ENCODE measurements at places on chromosomes 7 and 10.

DNA sequence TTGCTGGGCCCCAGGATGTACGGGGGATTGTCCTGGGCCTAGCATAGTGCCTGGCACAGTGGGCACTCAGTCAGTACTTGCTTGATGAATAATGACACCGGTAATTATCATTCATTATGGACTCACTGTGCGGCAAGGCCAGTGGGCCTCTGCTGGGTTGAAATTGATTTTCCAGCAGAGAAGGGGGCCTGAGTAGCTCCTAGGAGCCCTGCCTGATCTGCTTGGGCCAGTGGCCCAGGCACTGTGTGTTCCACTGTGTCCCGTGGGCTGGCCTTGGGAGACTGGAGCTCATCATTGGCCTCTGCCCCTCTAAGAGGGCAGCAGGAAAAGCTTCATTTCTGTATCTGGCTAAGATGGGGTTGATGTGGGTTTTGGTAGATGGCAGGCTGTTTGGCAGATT, 1.4 kb downstream of the CHST3 start:
- DNase-seq = no peak

DNA sequence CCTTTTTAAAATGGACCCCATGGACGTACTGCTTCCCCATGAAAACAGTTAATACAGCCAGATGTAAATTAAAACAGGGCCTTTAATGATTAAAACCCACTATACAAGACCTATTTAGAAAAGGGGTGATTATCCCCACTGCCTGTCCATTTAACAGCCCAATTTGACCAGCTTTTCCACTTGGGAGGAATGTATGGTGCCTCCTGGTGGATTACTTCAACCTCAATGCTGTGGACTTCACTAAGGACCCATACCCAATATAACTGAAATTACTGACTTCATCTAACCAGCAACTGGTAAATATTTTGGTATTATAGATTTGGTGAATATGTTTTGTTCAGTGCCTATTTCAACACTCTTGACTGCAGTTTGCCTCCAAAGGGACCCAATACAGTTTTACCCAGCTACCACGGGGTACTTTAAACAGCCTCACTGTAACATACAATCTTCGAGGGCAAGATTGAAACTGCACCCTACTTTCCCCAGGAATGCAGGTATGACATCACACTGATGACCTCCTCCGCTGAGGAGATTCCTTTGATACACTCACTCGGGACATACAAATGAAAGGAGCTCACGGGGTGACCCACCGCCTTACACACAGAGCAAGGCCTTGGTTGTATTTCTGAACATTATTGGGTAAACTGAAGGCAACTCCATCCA, 192.8 kb downstream of the DNAJC1 start:
- DNase-seq = no peak

- DNase-seq = no peak
Observed at GRCh38 chr7:21731977-21732376, 189.1 kb downstream of the DNAH11 start.

- no peak for DNase-seq
Observed at GRCh38 chr10:3530783-3531645, 254.0 kb downstream of the KLF6 start.

DNA sequence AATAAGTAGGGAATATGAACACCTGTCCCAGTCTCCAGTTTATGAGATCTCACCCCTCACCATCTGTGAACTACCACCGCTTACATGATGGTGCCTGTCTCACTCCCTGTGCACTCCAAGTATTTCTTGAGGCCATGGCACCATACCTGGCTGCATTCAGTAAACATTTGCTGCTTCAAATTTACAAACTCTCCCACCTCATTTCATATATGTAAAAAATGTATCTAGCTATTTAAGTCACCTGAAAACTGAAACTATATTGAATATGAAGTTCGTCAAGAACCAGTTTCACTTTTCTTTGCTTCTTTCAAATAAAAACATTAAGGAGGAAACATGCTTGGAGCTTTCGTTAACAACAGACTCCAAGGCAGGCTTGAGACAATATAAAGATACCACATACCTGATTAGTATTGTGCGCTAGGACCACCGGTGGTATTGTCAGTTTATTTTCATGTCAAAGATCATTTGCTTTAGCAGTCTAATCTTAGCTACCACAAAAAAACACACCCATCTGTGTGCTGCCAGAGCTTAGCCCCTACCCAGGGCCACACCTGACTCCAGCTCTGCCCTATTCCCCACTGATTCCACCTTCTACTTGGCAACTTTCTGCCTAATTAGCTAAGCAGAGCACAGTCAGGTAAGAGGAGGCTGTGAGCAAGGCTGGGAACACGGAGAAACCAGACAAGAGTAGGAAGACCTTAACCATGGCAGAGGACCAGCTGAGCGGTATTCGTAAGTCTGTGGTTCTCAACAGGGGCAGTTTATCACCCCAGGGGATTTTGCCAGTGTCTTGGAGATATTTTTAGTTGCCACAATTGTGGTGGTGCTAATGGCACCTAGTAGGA, 92.0 kb downstream of the ZFAND4 start:
- no peak for DNase-seq

DNA sequence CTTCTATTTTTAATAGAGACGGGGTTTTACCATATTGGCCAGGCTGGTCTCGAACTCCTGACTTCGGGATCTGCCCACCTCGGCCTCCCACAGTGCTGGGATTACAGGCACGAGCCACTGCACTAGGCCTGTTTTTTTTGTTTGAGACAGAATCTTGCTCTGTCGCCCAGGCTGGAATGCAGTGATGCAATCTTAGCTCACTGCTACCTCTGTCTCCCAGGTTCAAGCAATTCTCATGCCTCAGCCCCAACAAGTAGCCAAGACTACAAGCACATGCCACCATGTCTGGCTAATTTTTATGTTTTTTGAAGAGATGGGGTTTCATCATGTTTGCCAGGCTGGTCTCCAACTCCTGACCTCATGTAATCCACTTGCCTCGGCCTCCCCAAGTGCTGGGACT, 73.7 kb downstream of the TYW1B start:
- no peak for DNase-seq

DNA sequence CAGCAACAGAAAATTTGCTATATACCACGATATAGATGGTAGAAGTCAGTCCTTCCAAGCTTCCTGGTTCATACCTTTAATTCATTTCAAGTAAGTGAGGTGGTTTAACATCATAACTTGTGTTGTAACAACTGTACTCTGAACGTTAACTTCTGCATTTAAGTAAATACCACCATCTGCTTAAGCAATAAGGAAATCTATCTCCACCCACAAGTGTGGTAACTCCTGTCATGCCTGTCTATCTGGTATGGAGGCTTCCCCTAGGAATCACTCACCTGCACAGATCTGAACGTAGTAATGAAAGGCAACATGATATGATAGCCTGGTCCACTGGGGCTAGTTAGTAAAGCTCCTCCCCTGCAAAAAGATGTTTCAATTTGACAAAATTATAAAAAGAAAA, 2.3 kb downstream of the ERLIN1 start:
- DNase-seq = no peak

GRCh38 chr7:45118292-45118691, 6.8 kb upstream of the TBRG4 start:
- no peak for DNase-seq

DNA sequence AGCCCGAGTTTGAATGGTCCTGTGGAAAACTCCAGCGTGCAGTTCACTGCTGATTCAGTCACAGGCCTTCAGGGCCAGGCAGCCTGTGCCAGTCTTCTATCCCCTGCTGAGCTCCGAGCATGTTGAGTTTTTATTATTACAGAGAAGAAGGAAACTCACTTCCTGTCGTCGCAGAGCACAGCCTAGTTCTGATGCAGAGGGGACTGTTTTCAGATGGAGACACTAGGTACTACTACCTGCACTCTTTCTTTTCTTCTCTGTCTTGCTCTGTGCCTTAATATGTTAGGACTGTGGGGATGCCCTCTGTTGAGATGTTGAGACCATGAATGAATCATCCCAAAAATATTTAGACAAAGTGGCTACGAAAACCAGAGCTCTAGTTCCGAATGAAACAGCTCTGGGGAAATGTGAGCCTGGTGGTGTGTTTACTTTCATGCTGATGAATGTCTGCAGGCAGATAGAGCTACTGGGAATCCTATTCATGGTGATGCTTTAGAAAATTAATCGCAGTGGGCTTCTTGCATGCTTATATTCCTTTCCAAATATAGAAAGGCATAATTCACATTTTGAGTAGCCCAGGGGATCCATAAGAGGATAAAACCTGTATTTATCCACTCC, 29.6 kb downstream of the CASP7 start:
- no peak for DNase-seq

GRCh38 chr7:94052398-94053180, 48.4 kb upstream of the BET1 start:
- DNase-seq = no peak

All from stimulated activated CD8-positive, alpha-beta memory T cell treated with anti-CD3 and anti-CD28 coated beads, Interleukin-15, amount 100 ng/mL, for 4 hours (primary cell).